BJ (cell line): ENCODE measurements at places on chromosomes 13 and 19.
A peak's percentile ranks its signal among the peaks of the same experiment; 100 is the strongest.

DNA sequence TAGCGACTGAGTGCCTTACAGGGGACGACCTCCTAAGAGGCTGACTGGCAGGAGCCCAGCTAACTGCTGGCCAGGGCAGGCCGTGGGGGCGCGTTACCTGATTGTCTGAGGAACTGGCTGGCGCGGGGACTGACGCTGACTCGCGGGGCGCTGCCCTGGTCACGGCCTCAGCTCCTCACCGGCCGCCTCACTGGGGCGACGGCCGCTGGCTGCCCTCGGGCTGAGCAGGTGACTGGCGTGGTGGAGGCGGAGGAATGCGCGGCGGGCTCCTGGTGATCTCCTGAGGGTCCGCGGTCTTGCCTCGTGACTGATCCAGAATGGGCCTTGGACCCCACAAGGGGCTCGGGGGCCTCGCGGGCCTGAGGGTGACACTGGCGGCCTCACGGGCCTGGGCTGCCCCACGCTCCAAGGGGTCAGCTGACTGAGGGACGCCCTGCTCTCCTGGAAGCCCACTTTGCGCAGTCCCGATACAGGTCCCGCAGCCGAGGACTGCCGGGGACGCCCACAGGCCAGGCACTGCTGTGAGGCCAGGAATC lies 39.3 kb downstream of the SIGLEC7 start:
- no peak for DNase-seq

GRCh38 chr19:4673216-4673615 lies 3.1 kb upstream of the MYDGF start:
- DNase-seq = no peak

GRCh38 chr13:101331731-101332130 lies 84.6 kb downstream of the NALCN start:
- DNase-seq = no peak

- DNase-seq = peak; percentile 4
Measured at GRCh38 chr13:99812625-99813024, 158.9 kb downstream of the ZIC5 start.

GRCh38 chr13:24271231-24271600 lies 38.2 kb upstream of the C1QTNF9 start:
- DNase-seq = no peak

DNA sequence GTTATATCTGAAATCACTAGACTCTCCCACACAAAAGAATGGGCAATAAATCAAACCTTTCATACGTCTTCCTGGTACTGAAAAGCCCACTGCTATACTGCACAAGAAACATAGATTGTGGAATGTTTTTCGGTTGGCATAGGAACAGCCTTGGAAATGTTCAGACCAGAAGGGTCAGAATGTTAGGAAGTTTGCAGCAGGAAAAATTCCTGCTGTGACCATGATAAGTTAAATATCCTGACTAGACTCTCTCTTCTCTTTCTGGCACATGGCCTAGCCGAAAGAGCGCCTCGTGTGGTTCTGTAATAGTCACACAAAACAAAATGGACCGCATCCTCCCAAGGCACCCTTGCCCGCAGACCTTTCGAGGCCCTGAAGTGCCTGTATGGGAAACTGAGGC lies 427.2 kb downstream of the COG6 start:
- DNase-seq = no peak

- DNase-seq = no peak
Measured at GRCh38 chr19:1076951-1077350, 10.0 kb downstream of the ARHGAP45 start.
